ENCODE measurements at places on chromosomes 5 and 9.

GRCh38 chr5:95027151-95027721 is 257.7 kb downstream of the MCTP1 start:
- DNase-seq: no peak

DNA sequence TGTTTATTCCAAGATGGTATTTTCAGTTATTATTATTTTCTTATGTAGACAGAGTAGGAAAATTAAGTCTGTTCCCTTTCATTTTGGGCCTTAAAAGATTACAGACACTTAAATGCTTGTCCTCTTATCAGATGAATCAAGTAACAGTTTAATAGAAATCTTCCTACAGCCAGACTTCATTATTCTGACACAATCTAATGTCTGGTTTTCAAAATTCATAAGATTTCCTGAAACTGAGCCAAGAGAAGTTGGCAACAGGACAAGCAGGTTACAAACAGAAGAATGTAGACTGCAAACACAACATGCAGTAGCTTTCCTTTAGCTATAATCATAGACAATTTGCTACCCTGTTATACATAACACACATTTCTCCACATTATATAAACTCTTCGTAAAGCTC is 130.5 kb downstream of the FBXL17 start:
- no peak for DNase-seq

- no peak for DNase-seq
These were observed 6.8 kb downstream of the HAND1 start for GRCh38 chr5:154470947-154471870.

- DNase-seq: no peak
These were observed 45.5 kb downstream of the ECPAS start for GRCh38 chr9:111438541-111439235.

DNA sequence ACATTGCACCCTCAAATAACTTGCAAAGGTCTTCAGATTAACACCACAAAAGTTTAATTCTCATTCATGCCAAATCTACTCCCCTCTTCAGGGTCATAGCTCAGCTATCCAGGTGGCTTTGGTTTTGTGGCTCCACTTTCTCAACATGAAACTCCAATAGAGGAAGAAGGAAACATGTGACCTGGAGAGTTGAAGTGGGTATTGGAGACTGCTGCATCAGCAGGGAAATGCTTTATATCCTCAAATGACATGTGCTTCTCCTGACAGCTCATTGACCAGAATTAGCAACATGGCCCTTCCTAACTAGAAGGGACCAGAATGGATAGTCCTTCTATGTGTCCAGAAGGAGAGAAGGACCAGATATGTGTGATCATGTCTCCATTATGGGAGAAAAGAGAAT is 73.6 kb downstream of the TLR4 start:
- DNase-seq: no peak

- no peak for DNase-seq
These were observed 36.5 kb upstream of the IRX4 start for GRCh38 chr5:1919209-1919566.

DNA sequence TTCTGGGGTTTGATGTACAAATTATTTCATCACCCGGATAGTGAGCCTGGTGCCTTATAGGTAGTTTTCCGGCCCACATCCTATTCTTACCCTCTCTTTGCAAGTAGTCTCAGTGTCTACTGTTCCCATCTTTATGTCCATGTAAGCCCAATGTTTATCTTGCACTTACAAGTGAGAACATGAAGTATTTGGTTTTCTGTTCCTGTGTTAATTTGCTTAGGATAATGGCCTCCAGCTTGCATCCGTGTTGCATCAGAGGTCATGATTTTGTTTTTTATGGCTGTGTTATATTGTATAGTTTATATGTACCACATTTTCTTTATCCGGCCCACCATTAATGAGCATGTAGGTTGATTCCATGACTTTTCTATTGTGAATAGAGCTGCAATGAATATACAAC is 136.5 kb downstream of the PRR16 start:
- DNase-seq: no peak

GRCh38 chr5:40515476-40515875 is 164.2 kb upstream of the PTGER4 start:
- DNase-seq: no peak

DNA sequence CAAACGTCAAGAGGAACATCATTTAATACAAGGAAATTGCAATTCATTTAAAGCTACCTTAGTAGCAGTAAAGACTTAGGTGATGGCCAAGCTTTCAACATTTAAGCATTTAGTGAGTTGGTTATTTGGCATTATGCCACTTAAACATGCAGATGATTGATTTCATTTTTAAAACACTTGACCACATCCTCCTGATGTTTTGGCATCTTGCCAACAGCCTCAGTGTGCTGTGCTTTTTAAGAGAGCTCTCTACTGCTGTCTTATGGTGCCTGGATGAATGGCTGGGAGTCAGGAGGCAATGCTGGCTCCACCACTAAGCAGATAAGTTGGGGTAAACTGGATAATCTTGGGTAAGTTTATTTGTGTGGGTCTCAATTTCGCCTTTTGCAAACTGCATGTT is 364.5 kb downstream of the MAN2A1 start:
- DNase-seq: peak; percentile 75

DNA sequence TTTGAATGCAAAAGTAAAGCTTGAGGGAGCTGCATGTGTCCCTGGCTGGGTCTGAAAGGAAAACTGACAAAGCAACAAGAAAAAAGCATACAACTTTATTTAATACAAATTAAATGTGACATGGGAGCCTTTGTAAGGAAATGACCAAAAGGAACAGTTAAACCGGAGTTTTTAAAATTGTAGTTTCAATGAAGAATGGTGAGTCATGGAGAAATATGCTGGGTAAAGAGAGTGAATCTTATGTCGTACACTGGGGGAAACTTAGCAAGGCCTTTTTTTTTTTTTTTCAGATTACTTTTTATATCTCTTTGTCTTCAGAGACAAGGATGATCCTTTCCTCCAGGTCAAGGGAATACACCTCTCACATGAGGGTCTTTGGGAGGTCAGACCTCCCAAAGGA is 50.1 kb upstream of the FBXL17 start:
- DNase-seq: no peak

DNA sequence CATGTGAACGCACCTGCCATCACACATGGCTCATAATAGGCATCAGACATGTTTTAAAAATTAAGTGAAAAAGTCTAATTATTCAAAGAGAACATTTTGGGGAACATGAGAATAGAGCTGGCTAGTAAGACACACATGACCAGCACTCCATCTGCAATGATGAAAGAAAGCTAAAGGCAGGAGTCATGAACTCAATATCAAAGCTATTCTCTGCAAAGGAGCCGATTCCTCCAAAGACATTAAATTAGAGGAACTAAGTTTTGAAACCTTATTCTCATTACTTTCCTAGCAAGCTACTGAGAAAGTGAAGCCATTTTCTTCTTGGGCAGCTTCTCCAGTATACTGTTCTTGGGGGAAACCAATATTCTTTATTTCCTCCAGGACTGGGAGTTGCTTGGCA is 172.0 kb downstream of the CRB2 start:
- no peak for DNase-seq

GRCh38 chr5:169656125-169656901 is 19.2 kb downstream of the DOCK2 start:
- DNase-seq: peak; percentile 50

DNA sequence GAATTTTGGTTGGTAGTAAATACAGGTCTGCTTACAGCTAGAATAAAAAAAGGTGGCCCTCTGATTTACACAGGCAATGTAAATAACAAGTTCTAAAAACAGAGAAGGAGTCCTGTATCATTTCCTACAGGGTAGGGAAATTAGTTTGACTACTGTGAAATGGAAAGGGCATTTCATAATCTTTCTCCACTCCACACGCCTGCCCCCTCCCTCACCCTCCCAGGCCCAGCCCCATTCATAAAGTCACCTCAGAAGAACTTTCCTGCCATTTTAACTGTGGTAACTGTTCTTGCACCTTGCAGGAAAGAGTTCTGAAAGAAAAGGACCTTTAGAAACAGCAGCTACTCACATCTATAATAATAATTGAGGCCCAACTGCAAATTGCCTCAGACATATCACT is 69.7 kb downstream of the MEF2C start:
- DNase-seq: no peak

- no peak for DNase-seq
These were observed 26.2 kb downstream of the UHRF2 start for GRCh38 chr9:6439051-6439703.

DNA sequence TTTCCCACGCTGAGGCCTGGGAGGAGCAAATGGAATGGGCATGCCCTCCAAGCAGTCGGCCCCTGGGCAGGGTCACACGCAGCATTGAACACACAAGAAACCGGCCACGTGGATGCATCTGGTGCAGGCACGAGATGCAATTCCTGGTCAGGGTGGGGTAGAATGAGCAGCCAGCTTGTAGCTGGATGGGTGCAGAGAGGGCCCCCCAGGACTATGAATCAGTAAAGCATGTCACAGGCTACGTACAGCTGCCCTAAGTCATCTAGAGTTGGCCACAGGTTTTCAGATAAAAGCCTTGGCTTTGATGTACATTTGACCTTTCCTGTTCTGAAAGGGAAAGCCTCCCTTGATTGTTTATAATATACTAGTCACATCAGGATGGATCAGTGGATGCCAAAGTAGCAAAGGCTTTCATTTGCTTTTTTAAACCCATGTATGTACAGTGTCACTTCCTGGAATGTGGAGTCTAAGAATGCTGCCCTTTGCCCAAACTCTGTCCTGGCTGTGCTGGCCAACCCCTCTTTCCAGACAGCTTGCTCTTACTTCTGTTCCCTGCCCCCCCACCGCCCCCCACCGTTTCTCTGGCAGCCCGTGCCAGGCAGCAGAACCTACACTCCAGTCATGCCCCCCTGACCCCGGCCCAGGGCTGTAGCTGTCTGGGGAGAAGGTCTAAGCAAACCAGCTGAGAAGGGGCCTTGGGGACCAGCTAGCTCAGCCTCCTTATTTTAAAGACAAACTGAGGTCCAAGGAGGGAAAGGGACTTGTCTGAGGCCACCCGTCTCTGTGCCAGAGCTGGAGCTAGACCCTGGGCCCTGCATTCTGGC is 169.2 kb downstream of the HSPA4 start:
- DNase-seq: no peak

DNA sequence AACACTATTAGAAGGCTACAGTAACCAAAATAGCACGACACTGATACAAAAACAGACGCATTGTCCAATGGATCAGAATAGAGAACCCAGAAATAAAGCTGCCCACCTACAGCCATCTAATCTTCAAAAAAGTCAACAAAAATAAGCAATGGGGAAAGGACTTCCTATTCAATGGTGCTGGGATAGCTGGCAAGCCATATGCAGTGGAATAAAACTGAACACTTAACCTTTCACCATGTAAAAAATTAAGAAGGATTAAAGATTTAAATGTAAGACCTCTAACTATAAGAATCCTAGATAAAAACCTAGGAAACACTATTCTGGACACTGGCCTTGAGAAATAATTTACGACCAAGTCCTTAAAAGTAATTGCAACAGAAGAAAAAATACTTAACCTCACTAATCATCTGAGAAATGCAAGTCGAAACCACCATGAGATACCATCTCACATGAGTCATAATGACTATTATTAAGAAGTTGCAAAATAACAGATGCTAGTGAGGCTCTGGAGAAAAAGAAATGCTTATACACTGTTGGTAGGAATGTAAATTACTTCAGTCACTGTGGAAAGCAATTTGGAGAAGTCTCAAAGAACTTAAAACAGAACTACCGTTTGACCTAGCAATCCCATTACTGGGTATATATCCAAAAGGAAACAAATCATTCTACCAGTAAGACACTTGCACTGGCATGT is 203.3 kb upstream of the CDH9 start:
- no peak for DNase-seq

- no peak for DNase-seq
These were observed 88.2 kb upstream of the NR3C1 start for GRCh38 chr5:143491646-143492045.

GRCh38 chr9:68894502-68894901 is 119.4 kb downstream of the PRKACG start:
- no peak for DNase-seq

- no peak for DNase-seq
These were observed 60.3 kb downstream of the MAPKAP1 start for GRCh38 chr9:125646621-125647100.

GRCh38 chr5:170302653-170303501 is 5.3 kb upstream of the LCP2 start:
- peak; percentile 72 for DNase-seq

GRCh38 chr9:115517335-115518075 is 399.5 kb upstream of the TNC start:
- DNase-seq: no peak

DNA sequence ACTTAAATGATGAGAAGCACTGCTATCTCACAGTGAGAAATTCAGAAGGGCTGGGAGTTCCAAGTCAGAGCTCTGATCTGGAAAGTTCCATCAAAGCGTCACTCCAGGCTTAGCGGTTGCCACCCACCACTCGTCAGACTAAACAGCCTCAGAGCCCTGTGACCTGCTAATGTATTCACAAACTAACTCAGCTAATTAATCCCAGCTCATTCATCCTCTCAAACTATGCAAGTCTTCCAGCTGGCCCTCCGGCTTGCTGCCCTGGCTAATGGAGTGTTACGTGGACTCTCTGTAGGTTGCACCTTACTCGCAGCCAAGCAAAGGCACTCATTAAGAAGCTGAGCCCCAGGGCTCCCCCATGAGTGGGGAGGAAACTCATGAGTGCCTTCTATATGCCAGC is 82.2 kb upstream of the GABRP start:
- DNase-seq: no peak

- no peak for DNase-seq
These were observed 9.8 kb downstream of the TGFBI start for GRCh38 chr5:136038635-136039034.

DNA sequence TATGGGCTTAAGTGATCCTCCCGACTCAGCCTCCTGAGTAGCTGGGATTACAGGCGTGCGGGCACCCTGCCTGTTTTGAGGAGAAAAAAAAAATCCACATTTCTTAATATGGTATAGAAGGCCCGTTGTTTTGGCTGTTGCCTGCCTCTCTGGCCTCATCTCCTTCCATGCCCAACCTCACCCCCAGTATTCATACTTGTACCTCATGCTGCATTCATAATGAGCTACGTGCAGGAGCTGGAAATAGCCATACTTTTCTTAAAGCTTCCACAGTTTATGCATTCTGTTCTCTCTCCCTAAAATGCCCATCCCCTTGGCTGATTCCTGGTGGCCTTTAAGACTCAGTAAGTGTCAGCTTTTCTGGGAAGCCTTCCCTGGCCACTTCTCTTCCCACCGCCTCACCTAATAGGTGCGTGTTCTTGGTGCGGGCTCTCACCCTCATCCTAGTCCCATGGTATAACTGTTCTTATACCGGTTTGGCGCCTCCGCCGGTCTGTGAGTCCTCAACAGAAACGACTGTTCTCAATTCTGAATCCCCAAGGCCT is 2.1 kb upstream of the TPM2 start:
- no peak for DNase-seq

DNA sequence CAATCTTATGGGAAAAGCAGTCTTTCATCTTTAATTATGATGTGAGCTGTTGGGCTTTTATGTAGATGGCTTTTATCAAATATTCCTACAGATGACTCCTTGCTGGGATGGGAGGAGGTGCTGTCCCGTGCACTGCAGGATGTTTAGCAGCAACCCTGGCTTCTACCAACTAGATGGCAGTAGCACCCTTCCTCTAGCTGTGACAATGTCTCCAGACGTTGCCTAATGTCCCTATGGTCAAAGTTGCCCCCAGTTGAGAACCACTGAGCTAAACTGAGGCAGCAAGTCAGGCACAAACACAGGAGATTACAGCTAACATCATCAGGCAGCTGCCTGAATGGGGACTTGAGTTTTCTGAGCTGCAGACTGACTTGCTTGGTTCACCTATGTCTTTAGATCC is 401.9 kb upstream of the PDE4D start:
- no peak for DNase-seq
